Memory B cell (primary cell): ENCODE measurements at places on chromosomes 5 and 9.

GRCh38 chr9:107269254-107269653, 13.8 kb upstream of the RAD23B start:
- no peak for DNase-seq

GRCh38 chr5:55176176-55176818, 3.3 kb upstream of the CDC20B start:
- DNase-seq = peak; percentile 25

DNA sequence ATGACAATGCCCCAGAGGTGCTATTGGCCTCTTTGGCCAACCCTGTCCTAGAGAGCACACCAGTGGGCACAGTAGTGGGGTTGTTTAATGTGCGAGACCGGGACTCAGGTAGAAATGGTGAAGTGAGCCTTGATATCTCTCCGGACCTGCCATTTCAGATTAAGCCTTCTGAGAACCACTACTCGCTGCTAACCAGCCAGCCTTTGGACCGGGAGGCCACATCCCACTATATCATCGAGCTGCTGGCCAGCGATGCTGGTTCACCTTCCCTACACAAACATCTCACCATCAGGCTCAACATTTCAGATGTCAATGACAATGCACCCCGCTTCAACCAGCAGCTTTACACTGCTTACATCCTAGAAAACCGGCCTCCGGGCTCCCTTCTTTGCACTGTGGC, 1.4 kb downstream of the PCDHGC5 start:
- no peak for DNase-seq

- DNase-seq = no peak
Observed at GRCh38 chr5:35333366-35333765, 103.1 kb upstream of the PRLR start.

DNA sequence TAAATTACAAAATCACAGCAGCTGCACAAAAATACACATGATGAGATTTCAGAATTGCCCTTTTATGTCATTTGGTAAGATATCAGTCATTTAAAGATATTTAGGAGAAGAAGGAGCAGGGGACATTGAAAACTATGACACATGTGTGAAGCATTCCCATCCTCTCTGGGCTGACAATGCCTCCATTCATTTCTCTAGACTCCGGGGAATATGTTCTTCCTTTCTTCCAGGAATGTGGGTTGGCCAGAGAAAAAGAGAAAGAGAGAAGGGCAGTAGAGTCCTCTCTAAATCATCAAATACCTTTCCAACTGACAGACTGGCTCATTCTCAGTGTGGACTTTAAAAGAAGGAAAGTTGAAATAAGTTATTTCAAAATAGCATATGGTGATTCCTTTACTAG, 205.6 kb upstream of the ADAMTSL1 start:
- DNase-seq = no peak
